Cerebellum (tissue), 4 donors: ENCODE measurements at places on chromosomes 7 and 10. TPM values are rescaled to one million over a fixed set of nuclear protein-coding genes. Genes with fewer than 3 reads are reported as not detected.

DNA sequence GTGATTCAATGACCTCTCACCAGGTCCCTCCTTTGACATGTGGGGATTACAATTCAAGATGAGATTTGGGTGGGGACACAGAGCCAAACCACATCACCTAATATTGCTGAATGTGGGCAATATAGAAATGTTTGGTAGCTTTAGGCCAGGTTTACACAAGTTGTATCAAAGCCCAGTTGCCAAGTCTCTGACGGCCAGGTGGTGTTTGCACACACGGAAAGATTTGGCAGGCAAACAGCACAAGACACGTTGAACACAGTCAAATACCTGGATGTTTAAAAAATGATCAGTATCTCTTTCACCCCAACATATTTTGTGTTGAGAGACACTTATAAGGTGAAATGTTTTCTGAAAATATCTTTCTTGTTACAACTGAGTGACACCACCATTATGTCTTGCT is 294.4 kb upstream of the MKI67 start:
- DNase-seq: no peak

DNA sequence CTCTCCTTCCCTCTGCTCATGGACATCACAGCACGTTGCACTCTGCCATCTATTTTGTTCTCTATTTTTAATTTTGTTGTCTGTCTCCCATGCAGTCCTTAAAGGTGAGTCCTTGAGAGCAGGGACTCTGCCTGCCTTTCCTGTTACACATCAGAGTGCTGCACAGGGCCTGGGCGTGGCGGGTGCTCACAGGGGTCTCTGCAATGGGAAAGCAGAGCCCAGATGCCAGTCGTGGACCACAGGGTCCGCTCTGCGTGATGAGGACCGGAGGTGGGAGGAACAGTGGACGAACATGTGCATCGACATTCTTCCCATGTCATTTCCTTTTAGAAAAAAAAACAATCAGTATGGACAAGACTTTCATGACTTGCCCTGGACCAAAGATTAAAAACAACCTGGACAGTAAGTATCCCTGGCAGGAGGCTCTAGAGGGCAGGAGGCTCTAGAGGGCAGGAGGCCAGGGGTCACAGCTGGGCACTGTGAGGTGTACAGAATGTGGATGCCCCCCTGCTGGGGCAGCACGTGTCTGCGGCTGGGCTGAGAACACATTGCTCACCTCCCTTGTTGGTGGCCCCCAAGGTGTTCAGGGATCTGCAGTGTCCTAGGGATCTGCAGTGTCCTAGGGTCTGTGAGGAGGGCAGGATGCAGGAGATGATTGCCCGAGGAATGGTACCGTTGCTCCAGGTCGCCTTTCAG is 29.6 kb upstream of the ZNF488 start:
- no peak for DNase-seq

GRCh38 chr7:4068286-4068685 is 613.8 kb upstream of the FOXK1 start:
- DNase-seq: no peak

GRCh38 chr7:27901028-27901760 is 161.2 kb downstream of the TAX1BP1 start:
- DNase-seq: no peak

DNA sequence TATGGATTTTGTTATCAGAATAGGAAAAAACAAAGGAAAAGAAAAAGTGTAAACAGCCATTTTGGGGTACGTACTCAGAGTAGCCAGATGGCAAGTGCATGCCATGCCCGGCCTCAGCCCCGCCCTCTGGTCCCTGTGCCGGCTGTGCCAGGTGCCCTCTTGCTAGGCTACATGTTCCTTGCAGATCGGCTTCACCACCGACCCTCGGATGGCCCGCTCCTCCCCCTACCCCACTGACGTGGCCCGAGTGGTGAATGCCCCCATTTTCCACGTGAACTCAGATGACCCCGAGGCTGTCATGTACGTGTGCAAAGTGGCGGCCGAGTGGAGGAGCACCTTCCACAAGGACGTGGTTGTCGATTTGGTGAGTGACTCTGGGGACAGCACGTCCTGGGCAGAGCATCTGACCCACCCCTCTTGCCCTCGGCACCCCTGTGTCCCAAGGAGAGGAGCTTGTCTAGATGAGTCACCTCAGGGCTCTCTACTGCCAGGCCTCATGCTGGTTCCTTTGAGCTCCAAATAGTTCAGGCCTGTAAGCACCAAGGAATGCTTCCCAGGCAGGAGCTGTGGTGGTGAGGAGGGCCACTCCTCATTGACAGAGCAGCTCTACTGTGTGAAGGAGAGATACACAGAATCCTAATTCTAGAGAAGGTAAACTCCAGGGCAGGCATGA is 54.9 kb upstream of the ZMIZ2 start:
- no peak for DNase-seq

DNA sequence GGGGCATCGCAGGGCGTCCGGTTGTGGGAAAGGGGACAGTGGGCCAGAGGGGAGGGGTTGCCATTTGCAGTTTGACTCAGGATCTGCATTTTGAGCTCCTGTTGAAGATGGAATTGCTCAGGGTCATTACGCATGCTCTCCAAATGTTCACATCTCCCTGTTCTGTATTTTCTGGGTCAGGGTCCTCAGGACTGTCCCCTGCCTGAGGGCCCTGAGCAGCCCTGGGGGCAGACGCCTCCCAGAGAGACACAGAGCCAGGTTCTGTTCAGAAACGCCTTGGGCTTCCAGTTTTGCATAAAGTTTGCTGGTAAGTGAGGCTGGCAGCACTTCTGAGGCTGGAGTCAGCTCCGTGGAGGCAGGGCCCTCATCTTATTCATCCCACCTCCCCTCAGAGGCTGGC is 34.1 kb upstream of the NUB1 start:
- DNase-seq: no peak

GRCh38 chr7:101278461-101279292 is 33.8 kb upstream of the FIS1 start:
- no peak for DNase-seq

DNA sequence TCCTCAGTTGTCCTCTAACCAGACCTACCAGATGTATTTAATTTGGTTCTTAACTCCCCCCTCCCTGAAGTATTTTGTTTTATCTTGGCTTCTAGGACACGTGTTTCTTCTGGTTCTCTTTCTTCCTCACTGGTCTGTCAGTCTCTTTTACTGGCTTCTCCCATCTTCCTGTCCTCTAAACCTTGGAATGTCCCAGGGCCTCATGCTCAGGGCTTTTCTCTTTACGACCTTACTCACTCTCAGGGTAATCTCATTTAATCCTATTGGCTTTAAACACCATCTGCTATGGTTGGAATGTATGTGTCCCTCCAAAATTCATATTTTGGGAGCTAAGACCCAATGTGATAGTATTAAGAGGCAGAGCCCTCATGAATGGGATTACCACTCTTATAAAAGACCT is 418.2 kb upstream of the PODXL start:
- DNase-seq: no peak

DNA sequence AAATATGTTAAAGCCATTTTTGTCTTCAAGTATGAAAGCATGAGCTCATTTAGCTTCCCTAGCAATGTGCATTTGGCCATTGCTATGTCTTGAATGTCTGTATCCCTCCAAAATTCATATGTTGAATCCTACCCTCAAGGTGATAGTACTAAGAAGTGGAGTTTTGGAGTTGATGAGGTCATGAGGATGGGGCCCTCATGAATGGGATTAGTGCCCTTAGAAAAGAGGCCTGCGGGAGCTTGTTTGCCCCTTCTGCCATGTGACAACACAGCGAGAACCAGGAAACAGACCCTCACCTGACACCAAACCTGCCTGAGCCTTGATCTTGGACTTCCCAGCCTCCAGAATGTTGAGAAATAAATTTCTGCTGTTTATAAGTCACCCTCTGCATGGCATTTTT is 61.3 kb upstream of the UCN3 start:
- DNase-seq: no peak

GRCh38 chr7:94514140-94514889 is 4.7 kb downstream of the CASD1 start:
- DNase-seq: no peak

DNA sequence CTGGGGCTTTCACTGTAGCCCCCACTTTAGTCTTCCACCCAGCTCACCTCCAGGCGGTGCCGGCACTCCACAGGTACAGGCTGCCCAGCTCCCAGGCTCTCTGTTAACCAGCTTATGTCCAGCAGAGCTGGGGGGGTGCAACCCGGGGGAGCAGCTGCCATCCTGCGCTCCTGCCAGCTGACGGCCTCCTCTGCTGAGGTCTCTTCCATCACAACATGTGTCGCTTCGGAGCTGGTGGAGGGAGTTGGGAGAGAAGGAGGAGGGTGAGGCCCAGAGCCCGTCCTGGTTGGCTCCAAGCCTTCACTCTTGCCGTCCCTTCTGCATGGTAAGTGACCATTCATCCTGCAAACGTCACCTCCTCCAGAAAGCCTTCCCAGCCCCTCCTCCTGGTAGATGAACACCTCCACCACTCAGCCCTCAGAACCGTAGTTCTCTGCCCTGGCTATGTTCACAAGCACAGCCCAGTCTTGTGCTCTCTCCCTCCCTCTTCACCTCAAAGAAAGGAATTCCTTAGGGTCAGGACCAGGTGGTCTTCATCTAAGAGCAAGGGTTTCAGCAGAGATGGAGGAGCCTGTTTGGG is 1.6 kb downstream of the POLM start:
- no peak for DNase-seq

- DNase-seq: no peak
Measured at GRCh38 chr10:113007343-113007771, 57.3 kb downstream of the TCF7L2 start.

DNA sequence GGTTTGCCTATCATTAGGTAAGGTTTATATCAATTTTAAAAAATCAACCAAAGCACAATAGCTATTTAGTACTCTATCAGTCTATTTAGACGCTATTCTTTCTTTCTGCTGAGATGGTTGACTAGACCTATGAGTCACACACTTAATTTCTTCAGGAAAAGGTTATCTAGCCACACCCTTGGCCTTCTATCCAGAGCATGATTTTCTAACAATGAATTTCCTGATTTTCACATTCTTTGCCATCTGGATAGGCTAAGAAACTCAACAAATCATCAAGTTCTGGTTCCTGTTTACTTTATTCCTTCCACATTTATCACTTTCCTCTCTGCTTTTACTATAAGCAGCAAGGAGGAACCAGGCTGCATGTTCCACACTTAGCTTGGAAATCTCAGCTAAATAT is 8.1 kb downstream of the PRPS1L1 start:
- no peak for DNase-seq

The ADCK2 gene
- 15.0 TPM for total RNA-seq

The PITRM1 gene
- 53.3 TPM for total RNA-seq

The FAM131B gene
- 42.6 TPM for total RNA-seq

The TMEM196 gene
- total RNA-seq: 12.9 TPM

The WNT2 gene
- 0.18 TPM for total RNA-seq

The CDK13 gene
- total RNA-seq: 129 TPM

The CRYGN gene
- total RNA-seq: not detected

The FGFR2 gene
- total RNA-seq: 28.7 TPM

The CCDC172 gene
- not detected for total RNA-seq

The GATA3 gene
- 0.09 TPM for total RNA-seq
